Kidney tubule cell (primary cell): ENCODE measurements at places on chromosomes 7 and 10.

- no peak for DNase-seq
Measured at GRCh38 chr7:141349804-141350203, 201.4 kb upstream of the AGK start.

- DNase-seq = no peak
Measured at GRCh38 chr7:1130021-1130990, 29.7 kb downstream of the ZFAND2A start.

GRCh38 chr10:125782616-125783015 lies 7.0 kb upstream of the MMP21 start:
- DNase-seq = peak; percentile 10

GRCh38 chr7:47291461-47292081 lies 290.3 kb downstream of the TNS3 start:
- DNase-seq = peak; percentile 97

DNA sequence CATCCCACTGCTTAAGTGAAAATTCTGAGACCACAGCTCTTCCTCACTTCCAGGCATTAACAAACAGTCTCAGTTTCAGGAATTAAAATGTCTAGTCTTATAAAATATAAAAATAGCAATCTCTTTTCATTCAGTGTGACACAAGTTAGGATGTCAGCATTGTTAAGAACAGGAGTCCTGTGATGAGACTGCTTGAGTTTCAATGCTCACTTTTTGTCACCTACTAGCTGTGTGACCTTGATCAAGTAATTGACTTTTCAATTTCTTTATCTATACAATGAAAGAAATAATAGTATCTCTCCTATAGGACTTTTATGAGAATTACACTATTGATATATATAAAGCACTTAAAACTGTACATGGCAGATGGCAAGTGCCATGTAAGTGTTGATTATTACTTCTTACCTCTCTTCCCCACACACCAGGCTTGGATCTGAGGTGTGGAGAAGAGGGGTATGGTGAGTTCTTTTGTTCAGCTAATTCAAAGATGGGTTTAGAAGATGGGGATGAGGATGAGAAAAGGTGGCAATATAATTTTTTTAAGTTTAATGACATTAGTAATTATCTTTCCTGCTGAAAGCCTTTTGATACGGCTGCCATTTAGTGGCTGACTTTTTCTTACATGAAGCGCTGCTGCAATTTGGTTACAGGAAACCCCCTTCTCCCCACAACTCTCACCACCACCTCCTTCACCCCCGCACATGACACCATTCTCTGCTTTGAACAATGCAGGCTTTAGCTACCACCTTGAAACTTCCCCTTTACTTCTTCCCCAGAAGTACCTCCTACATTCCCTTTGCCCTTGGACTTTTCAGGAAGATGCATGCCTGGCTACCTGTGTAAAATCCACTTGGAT lies 20.8 kb upstream of the HYAL4 start:
- no peak for DNase-seq

- DNase-seq = no peak
Measured at GRCh38 chr10:61973169-61973568, 71.7 kb downstream of the ARID5B start.

DNA sequence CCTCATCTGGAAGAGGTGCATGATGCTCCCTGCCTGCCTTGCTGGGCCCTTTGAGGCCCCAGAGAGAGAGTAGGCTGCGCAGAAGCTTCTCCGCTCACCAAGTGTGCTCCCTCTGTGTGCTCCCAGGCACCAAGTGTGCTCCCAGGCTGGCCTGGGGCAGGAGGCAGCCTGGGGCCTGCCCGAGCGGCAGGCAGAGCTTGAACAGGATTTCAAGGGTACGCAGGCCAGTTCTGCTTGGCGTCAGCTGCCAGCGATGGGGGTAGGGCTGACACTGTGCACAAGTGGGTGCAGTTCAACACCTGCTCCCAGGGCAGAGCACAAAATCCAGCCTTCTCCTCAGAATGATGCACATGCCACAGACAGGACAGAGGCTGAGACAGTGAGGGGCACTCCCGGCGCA lies 119.7 kb downstream of the FAM53B start:
- DNase-seq = no peak

GRCh38 chr10:91034494-91035159 lies 113.7 kb upstream of the ANKRD1 start:
- peak; percentile 38 for DNase-seq

GRCh38 chr10:77774940-77775391 lies 137.4 kb upstream of the KCNMA1 start:
- no peak for DNase-seq

GRCh38 chr10:128069351-128070051 lies 56.7 kb downstream of the MKI67 start:
- peak; percentile 72 for DNase-seq

- no peak for DNase-seq
Measured at GRCh38 chr7:25348104-25348503, 119.8 kb upstream of the NPVF start.

DNA sequence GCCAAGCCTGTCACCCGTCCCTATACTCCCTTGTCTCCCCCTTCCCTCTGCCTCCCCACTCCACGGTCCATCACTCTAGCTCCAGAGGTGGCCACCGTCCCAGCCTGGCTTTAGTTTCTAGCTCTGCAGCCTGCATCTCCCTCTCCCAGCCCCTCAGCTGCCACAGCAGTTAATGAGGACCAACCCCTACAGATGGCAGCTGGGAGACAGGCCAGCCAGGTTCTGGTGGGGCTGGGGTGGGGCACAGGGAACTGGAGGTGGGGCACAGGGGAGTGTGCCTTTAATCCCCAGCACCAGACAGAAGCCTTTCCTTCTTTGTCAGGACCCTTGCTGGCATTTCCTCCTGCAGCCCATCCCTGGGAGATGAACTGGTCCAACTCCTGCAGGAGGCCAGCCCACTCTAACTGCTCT lies 21.1 kb downstream of the UNC5B start:
- no peak for DNase-seq

DNA sequence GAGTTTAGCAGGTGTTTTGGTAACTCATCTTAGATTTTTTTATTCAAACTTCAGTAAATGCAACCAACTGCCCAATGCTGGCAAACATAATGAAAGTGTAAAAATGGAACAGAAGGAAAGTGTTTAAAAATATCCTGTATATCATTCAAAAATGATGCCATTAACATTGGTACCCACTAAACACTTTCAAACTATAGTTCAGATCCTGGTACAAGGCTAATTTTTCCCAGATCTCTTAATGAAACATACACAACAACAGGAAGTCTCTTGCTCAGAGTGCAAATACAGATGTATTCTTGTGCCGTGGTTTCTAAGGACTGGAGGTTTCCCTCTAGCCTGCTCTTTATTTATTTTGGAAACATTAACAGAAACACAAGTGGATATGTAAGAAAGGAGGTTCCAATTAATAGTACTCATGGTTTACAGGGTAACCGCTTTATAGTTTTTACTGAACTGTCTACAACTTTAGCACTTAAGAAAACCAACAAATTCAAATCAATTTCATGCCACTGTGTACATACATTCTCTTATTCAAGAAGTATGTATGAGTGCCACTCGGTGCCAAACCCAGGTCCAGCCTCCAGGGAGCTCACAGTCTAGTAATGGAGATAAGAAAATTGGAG lies 176.0 kb upstream of the AKR1E2 start:
- no peak for DNase-seq

DNA sequence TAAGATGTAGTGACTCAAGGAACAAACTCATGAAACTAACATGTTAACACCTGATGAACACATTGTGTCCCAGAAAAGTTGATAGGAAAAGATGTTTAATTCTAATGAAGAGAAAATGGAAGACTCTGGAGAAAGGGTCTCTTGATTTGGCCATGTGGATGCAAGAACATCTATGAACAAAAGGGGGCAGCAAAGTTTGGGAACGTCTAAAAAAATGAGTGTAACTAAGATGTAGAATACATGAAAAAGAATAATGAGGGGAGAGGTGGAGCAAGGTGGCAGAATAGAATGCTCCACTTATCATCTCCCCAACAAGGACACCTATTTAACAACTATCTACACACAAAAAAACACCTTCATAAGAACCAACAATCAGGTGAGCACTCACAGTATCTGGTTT lies 805.1 kb downstream of the TNS3 start:
- peak; percentile 32 for DNase-seq

- no peak for DNase-seq
Measured at GRCh38 chr10:79547973-79548372, 12.2 kb downstream of the SFTPA2 start.

DNA sequence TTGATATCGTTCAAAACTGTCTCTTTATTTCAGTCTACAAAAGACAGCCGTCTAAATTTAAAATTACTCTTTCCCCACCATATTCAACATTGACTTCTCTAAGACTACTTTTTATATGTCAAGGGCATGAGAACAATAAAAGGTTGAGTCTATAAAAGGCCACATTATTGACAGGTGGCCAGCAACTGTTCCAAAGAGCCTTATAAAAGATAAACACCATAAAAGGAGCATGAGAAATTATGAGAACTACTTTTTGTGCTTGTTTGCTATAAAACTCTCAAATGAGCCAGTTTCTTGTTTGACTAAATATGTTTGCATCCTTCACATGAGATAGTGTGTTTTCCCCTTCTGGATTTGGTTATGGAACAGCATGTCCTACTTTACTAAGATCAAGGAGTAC lies 189.2 kb downstream of the THSD7A start:
- no peak for DNase-seq

- DNase-seq = no peak
Measured at GRCh38 chr10:11192304-11193000, 174.8 kb downstream of the CELF2 start.

DNA sequence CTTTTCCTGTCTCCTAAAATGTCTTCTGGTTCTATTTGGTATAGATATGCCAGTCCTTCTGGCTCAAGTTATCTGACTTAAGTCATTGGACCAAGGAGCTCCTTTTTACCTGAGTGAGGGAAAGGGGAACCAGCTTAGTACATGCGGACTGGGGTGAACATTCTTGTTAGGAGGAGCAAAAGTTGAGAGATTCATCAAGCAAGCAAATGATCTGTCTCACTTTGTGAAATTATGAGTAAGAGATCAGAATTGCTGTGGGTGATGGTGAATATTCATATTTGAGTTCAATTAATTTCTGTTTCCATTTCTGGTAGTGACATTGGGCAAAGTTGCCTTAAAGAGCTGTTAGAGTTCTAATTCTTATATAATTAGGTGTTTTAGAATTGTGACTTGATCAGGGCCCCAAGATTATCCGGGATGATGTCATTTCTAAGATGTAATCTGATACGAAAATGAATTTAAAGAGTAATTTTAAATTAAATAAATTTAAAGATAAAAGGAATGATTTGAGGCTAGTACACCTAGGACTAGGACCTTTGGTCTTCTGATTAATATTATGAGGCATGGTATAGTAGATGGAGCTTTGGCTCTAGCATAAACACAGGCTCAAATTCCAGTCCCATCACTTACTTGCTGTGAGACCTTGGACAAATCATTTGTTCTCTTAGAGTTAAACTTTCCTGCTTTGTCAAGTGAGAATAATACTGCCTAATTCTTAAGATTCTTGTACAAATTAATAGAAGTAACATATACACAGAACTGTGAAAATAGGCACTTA lies 60.4 kb upstream of the STRIP2 start:
- no peak for DNase-seq

DNA sequence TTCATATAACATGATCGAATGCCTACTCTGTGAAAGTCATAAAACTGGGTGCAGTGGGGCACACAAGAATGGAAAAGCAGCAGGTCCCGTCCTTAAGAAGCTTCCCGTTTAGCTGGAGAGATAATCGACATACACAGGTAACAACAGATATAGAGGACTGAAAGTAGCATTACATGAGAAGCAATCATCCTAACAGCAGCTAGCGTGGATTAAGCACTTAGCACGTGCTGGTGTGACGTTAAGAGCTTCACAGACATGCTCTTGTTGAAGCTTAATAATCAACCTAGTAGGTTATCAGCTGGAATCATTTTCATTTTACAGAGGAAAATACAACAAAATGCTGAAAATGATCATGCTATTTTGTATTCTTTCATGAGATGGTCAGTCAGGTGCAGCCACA lies 184.8 kb downstream of the GPAM start:
- DNase-seq = no peak

DNA sequence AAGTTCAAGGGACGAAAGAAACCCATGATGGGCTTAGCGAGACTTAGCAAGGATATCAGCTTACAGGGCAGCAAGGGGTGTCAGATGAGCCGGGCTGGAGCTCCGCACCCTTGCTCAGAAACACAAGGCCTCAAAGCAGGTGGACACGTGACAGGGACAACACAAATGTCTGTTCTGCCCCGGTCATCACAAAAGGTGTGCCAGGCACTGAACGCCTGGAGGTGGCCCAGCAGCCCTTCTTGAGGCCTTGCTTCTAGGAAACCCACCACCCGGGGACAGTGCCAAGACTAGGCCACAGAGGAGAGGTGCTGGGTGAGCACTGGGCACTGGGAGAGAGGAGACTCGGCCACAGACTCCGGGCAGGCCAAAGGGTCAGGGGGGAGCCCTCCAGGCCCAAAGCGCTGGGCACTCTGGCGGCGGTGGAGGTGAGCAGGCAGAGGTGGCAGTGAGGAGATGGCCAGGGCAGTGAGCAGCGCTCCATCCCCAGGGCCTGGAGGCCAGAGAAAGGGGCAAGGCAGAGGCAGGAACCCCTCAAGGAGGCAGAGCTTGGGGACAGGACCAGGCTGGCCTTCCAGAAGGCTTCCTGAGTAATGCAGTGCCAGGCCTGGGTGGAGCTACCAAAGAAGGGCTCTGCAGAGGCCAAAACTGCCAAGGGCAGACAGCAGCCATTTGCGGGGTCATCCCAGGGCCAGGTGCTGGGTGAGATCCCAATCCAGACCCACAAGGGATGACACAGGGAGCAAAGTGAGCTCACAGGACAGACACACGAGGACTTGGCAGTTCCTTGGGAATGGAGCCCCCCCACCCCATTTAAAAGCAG lies 22.7 kb downstream of the EBF3 start:
- DNase-seq = no peak

GRCh38 chr10:88990384-88991160 lies at the start of gene FAS:
Gene FAS, plus strand, starts transcription at chr10:88990798. Its CDS starts 79 bp downstream, at chr10:88990877.
- DNase-seq = peak; percentile 99

- no peak for DNase-seq
Measured at GRCh38 chr7:134723892-134724291, 55.5 kb upstream of the CALD1 start.

DNA sequence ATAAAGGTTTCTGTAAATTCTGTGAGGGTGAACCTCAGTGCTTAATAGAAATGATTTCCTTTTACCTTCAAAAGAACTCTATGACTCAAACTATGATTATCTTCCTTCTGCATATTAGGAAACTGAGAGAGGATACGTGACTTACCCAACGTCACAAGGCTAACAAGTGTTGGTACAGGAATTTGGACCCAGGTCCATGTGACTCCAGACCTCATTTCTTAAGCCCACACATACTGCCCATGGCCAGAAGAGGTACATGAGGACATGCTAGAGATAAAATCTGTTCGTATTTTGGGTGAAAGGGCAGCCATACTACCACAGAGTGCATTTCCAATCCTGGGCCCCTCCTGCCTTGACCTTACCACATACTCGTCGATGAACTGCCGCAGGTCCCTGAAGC lies 61.5 kb upstream of the TM9SF3 start:
- no peak for DNase-seq

- no peak for DNase-seq
Measured at GRCh38 chr10:105468759-105469158, 827.7 kb downstream of the SORCS3 start.

GRCh38 chr7:96794063-96794462 lies 84.4 kb upstream of the SEM1 start:
- no peak for DNase-seq

- no peak for DNase-seq
Measured at GRCh38 chr7:69966766-69967591, 368.7 kb downstream of the AUTS2 start.

- DNase-seq = no peak
Measured at GRCh38 chr7:20225384-20225783, 8.2 kb upstream of the MACC1 start.
